ENCODE measurements at places on chromosomes 6 and 20. TPM values are rescaled to one million over a fixed set of nuclear protein-coding genes. Genes with fewer than 3 reads are reported as not detected.

GRCh38 chr6:18395177-18395855 is 8.2 kb downstream of the RNF144B start:
- DNase-seq: no peak

- no peak for DNase-seq
These were observed 93.8 kb upstream of the TOX2 start for GRCh38 chr20:43820731-43821330.

JAG1 gene
- 78.0 TPM for total RNA-seq

DNA sequence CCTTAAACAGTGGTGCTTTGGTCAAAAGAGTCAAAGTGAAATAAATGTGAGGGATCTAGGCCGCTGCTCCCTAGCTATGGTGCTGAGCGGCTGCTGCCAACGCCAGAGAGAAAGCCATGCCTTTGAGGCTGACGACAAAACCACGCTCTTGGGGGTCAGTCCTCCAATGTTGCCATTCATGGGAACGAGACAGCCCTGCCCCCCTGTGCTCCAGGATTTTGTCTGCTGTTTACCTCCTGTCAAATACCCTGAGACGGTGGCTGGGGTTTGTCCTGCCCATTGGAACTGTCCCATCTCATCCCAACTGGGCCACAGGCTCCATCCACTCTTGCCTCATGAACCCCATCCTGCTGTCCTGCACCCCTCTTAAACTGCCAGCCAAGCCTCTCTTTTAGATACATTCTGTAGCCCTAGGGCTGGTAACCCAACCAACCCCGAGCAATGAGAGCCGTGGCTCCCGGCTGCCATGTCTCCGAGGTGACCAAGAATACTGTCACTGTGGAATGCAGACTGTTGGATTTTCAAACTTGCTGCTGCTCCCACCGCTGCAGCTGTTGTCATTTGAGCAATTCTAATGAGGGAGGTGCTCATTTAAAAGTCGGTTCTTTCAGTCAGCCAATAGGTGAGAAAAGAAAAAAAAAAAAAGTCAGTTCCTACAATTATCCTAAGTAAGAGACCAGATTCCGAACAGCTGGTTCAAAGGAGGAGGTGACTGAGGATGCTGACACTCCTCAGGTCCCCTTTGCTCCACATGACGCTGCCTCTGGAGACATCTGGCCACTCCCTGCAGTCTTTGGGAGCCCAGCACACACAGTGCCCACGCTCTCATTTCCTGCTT is 73.1 kb upstream of the QKI start:
- no peak for DNase-seq

DEFB115 gene
- not detected for total RNA-seq

OTOR gene
- total RNA-seq: not detected

DNA sequence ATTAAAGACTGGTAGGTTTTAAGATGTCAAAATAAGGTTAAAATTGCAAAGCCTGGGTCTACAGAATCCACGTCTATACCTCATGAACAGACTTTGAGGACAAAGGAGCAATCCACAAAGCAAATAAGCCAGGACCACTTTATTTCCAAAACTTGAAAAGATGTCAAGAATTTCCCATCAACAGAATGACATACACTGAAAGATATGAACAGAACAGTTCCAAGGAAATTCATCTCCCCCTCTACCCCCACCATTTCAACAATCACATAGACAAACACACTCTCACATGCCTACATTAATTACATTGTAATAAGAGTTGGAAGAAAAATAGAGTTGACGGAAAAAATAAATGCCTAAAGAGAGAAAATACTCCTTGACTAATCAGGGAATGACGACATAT is 45.2 kb upstream of the NHSL1 start:
- peak; percentile 24 for DNase-seq

RAD21L1 gene
- total RNA-seq: not detected

- peak; percentile 77 for DNase-seq
These were observed at the start of gene ATXN1 for GRCh38 chr6:16760516-16761470. ATXN1 (minus strand) TSS chr6:16761460.

CST7 gene
- not detected for total RNA-seq

GRCh38 chr6:139370283-139370998 is 4.0 kb downstream of the CITED2 start:
- DNase-seq: peak; percentile 27

GRCh38 chr20:62951143-62951895 is 1.2 kb upstream of the SLC17A9 start:
- DNase-seq: no peak

- DNase-seq: no peak
These were observed 99.9 kb downstream of the ALDH8A1 start for GRCh38 chr6:134849920-134850447.

GRCh38 chr6:83758533-83758932 is 49.6 kb upstream of the SNAP91 start:
- DNase-seq: no peak

DNA sequence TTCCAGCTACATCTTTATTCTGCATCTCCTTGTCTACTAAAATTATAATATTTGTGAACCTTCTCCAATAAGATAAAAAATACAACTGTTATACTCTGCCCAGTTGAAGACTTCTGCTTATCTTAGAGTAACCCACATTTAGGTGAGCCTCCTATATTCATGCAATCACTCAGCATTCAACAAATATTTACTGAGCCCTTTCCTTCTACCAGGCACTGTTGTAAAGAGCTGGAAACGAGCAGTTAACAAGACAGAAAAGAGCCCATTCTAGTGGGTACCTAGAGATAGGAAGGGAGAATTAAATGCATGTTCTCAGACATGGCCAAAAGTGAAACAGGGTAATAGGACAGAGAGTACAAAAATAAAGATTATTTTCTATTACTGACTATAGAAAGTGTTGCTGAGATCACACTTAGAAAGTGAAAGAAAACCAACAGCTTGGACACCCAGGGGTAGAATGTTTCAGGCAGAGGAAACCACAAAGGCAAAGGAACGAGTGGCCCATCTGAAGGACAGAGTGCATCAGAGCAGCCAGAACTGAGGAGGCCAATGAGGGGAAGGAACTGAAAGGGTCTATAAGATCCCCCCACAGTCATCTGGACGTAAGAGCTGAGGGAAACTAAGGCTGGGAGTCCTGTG is 50.8 kb upstream of the SMLR1 start:
- no peak for DNase-seq

DNA sequence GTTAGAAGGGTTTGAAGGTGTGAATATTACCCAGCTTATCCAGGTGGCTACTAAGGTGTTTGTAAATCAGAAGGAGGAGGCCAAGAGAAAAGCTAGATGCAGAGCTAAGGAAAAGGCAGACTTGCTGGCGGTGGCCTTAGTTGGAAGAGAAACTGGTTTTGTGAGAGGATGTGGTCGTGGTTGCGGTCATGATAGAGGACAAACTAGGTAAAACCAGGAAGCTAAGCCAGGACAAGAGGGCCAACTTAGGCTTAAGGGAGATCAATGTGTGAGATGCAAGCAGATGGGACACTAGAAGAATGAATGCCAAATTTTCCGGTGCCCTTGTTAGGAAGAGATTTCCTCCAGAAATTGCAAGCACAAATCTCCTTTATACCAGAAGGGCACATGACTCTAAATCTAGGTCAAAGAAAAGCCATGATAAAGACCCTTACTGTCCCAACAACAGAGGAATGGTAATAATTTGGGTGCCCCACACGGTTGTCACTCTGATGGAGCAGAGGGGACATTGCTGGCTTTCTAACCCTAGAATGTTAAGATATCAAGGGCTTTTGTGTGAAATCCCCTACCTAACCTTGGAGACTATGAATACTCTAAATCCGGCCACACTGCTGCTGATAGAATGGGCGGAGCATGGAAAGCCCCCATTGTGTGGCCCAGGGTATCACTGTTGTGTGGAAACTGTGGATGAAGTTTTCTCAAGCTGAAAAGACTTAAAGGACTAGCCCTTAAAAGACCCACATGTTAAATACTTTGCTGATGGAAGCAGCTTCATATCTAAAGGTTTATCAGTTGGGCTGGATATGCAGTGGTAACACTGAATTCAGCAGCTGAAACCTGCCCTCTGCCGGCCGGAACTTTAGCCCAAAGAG is 7.8 kb downstream of the IL22RA2 start:
- peak; percentile 8 for DNase-seq

DNA sequence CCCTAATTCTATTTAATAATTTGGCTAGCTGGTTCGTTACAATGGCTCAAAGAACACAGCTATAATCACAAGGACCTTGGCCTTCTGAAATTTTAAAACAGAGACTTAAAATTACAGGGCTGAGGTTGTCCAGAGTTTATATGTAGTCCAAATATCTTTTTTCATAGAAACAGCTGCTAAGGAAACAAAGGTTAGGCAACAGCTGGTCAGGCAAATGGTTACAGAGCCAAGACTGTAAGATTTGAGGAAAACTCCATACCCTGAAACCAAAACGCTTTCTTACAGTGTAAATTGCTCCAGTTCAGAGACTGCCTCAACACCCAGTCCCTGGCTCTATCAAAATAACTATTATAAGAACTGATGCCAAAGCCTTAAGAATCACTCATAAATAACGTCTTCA is 9.7 kb upstream of the ARHGAP18 start:
- DNase-seq: no peak

AURKA gene
- 17.9 TPM for total RNA-seq

LAMA2 gene
- total RNA-seq: 0.20 TPM

GRCh38 chr6:168627506-168628175 is 186.7 kb downstream of the SMOC2 start:
- no peak for DNase-seq

GRCh38 chr6:97215157-97215769 is 67.8 kb downstream of the MMS22L start:
- peak; percentile 61 for DNase-seq

GRCh38 chr6:169811521-169812256 is 60.3 kb downstream of the ERMARD start:
- DNase-seq: no peak

DNA sequence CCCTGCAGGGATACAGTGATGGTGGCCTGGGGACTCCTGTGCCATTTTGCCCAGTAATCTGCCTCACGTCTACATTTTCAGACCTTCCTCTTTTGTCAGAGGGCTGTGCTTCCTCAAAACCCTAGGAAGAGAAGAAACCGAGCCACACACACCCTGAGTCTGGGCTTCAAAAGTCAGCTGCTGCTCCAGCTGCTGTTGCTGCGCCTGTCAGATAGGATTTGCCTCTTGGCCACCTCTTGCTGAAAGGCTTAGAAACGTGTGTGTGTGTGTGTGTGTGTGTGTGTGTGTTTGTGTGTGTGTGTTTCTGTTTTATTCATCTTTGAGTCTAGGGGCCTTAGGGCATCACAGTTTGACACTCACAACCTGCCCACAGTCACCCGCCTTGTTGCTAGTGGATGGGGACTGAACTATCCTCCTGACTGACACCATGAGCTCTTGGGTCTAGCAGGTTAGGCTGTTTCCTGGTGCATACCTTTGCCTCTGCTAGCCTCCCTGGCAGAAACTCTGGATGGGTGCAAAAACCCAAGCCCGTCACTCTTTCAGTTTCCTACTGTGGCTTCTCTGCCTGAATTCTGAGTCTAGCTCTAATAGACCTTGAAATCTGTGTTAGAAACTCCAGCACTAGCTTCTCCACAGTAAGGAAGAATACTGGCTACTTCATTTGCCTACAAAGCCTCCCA is 94.9 kb upstream of the CEP85L start:
- DNase-seq: no peak

DNA sequence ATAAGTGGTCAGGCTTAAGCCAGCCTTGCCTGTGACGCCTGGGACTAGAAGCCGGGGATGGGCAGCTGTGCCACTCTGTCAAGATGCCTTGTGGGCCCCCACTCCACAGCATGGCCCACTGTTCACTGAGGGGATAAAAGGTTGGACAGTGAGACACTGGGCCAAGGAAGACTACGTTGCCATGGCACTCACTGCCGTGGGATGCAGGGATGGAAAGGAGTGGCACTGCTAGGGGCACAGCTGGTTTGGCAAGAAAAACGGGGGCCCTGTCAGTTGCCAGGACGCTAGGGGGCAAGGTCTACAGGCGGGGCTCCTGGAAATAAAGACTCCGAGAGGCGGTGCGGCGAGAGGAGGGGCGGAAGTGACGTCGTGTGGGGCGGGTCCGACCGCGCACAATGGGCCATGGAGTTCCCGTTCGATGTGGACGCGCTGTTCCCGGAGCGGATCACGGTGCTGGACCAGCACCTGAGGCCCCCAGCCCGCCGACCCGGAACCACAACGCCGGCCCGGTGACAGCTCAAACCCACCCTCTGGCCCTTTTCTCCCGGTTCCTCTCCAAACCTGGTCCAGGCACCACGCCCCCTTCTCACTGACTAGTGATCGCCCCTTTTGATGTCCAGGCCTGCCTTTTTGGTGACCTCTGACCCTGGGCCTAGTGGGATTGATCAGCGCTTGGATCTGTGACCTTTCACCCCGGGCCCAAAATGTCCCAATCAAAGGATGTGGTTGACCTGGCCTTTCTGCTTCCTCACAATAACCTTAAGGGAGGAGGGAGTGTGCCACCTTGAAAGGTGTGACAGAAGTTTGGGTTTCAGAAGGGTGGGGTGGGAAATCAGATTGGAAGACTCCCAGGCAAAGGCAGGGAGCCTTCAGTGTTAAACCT is at the start of gene ATAT1:
Gene ATAT1, plus strand, starts transcription at position 391 of the 883 bp plus-strand sequence.
- peak; percentile 90 for DNase-seq

All from lung microvascular endothelial cell (primary cell).